ENCODE measurements at places on chromosomes 7 and 10. TPM values are rescaled to one million over a fixed set of nuclear protein-coding genes. Genes with fewer than 3 reads are reported as not detected.

CNNM1 gene
- 0.23 TPM for total RNA-seq

NPSR1 gene
- total RNA-seq = not detected

PTN gene
- 6.4 TPM for total RNA-seq

SH2D4B gene
- total RNA-seq = 0.27 TPM

MACC1 gene
- 0.69 TPM for total RNA-seq

ANKRD1 gene
- 62.9 TPM for total RNA-seq

LIPM gene
- total RNA-seq = not detected

FFAR4 gene
- 0.12 TPM for total RNA-seq

SERPINE1 gene
- total RNA-seq = 57.1 TPM

PRR15 gene
- total RNA-seq = 1.6 TPM

WDR86 gene
- 4.4 TPM for total RNA-seq

AKR1B1 gene
- 60.3 TPM for total RNA-seq

FKBP9 gene
- total RNA-seq = 193 TPM

FAM25C gene
- total RNA-seq = not detected

WDR11 gene
- 72.4 TPM for total RNA-seq

TRUB1 gene
- 5.4 TPM for total RNA-seq

CHN2 gene
- 7.6 TPM for total RNA-seq

FZD1 gene
- total RNA-seq = 49.2 TPM

CCDC7 gene
- total RNA-seq = 47.2 TPM

CAV1 gene
- 229 TPM for total RNA-seq

KLF14 gene
- total RNA-seq = 0.12 TPM

SLC39A12 gene
- 0.27 TPM for total RNA-seq

CPA2 gene
- 1.0 TPM for total RNA-seq

DLG5 gene
- 50.5 TPM for total RNA-seq

PITX3 gene
- total RNA-seq = not detected

PIK3CG gene
- total RNA-seq = 5.9 TPM

CLDN4 gene
- total RNA-seq = 0.19 TPM

WASHC2C gene
- 39.0 TPM for total RNA-seq

GRIFIN gene
- total RNA-seq = not detected

INSYN2A gene
- total RNA-seq = not detected

HIP1 gene
- total RNA-seq = 56.8 TPM

TMEM176B gene
- 34.3 TPM for total RNA-seq

GTF2IRD2 gene
- total RNA-seq = 40.6 TPM

LIPK gene
- total RNA-seq = not detected

SPDYE2 gene
- not detected for total RNA-seq

HECW1 gene
- total RNA-seq = 1.0 TPM

BET1 gene
- 17.4 TPM for total RNA-seq

GALNT11 gene
- total RNA-seq = 25.3 TPM

AKR1E2 gene
- 20.8 TPM for total RNA-seq

OPN1SW gene
- not detected for total RNA-seq

CLCN1 gene
- not detected for total RNA-seq

RET gene
- total RNA-seq = 2.5 TPM

RBP4 gene
- 37.5 TPM for total RNA-seq

GCK gene
- 1.2 TPM for total RNA-seq

PIK3AP1 gene
- total RNA-seq = 10.1 TPM

PALS2 gene
- total RNA-seq = 57.3 TPM

MRPS33 gene
- 23.4 TPM for total RNA-seq

ANKRD61 gene
- total RNA-seq = not detected

PTPRN2 gene
- 1.4 TPM for total RNA-seq

IL15RA gene
- total RNA-seq = 19.0 TPM

ASB10 gene
- not detected for total RNA-seq

ACADSB gene
- 25.5 TPM for total RNA-seq

CYP2C8 gene
- 0.26 TPM for total RNA-seq

RBM20 gene
- total RNA-seq = 9.9 TPM

PPP1R3A gene
- not detected for total RNA-seq

CPVL gene
- total RNA-seq = 50.2 TPM

CRPPA gene
- 2.1 TPM for total RNA-seq

WEE2 gene
- 0.12 TPM for total RNA-seq

HGF gene
- 55.9 TPM for total RNA-seq
